Natural killer cell treated with Interleukin-12 subunit alpha and Interleukin-12 subunit beta and Interleukin-15 and Interleukin-18, amount 100 ng/mL, for 72 hours (primary cell): ENCODE measurements at places on chromosomes 6 and 20.

GRCh38 chr6:154473324-154473723, 37.2 kb downstream of the CNKSR3 start:
- peaks cover 7% of the 10 kb centered on the region for H3K27me3 ChIP-seq
- H3K4me3 ChIP-seq, result no peak overlapping the region
- H3K4me1 ChIP-seq, result no peaks in the 10 kb centered on the region
- no peak for DNase-seq
- H3K36me3 ChIP-seq, result no peaks in the 10 kb centered on the region
- H3K27ac ChIP-seq, result no peak overlapping the region

- peak overlapping the region; percentile 93 for H3K27ac ChIP-seq
- peak overlapping the region; percentile 72 for H3K4me3 ChIP-seq
- no peaks in the 10 kb centered on the region for H3K27me3 ChIP-seq
- no peak for DNase-seq
- peaks cover 35% of the 10 kb centered on the region for H3K4me1 ChIP-seq
- no peaks in the 10 kb centered on the region for H3K36me3 ChIP-seq
Observed at GRCh38 chr6:17602888-17603287, 2.8 kb downstream of the FAM8A1 start.

DNA sequence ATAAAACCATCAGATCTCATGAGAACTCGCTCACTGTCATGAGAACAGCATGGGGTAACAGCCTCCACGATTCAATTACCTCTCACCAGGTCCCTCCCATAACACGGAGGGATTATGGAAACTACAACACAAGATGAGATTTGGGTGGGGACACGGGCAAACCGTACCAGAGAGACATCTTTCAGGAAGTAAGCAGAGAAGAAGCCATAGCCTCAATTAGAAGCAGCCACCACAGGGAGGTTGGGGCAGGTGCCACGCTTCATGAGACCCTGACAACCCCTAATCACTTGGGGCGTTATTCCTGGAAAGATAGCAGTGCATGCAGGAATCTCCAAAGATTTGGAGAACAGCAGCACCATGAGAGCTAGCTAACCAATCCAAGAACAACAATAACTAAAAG, 52.9 kb upstream of the SIRPG start:
- H3K4me3 ChIP-seq, result no peak overlapping the region
- no peaks in the 10 kb centered on the region for H3K36me3 ChIP-seq
- peaks cover 5% of the 10 kb centered on the region for H3K4me1 ChIP-seq
- H3K27ac ChIP-seq, result no peak overlapping the region
- H3K27me3 ChIP-seq, result peaks cover 31% of the 10 kb centered on the region
- DNase-seq, result no peak

GRCh38 chr6:154951345-154952200, 43.5 kb upstream of the TIAM2 start:
- peak overlapping the region; percentile 84 for H3K27ac ChIP-seq
- H3K4me3 ChIP-seq, result peak overlapping the region; percentile 82
- H3K27me3 ChIP-seq, result no peaks in the 10 kb centered on the region
- DNase-seq, result peak; percentile 63

DNA sequence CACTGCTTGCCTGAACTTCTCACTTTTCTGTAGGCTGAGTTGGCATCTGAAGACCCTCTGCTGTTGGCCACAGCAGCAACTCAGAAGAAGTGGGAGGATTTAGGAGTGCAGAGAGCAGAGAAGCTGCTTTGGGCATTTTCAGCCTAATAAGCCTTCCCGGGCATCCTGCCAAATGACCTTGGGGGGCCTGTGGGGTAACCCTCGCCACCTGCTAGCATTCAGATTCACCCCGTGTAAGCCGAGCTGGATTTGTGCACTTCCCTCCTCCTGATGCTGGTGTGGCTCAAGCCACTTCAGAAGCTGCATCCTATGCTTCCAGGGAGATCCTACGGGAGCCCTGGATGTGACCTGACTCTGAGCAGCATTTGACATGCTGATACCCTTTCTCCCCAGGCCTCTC, 114.8 kb downstream of the LRFN2 start:
- peaks cover 11% of the 10 kb centered on the region for H3K4me1 ChIP-seq
- DNase-seq, result no peak
- no peak overlapping the region for H3K4me3 ChIP-seq

DNA sequence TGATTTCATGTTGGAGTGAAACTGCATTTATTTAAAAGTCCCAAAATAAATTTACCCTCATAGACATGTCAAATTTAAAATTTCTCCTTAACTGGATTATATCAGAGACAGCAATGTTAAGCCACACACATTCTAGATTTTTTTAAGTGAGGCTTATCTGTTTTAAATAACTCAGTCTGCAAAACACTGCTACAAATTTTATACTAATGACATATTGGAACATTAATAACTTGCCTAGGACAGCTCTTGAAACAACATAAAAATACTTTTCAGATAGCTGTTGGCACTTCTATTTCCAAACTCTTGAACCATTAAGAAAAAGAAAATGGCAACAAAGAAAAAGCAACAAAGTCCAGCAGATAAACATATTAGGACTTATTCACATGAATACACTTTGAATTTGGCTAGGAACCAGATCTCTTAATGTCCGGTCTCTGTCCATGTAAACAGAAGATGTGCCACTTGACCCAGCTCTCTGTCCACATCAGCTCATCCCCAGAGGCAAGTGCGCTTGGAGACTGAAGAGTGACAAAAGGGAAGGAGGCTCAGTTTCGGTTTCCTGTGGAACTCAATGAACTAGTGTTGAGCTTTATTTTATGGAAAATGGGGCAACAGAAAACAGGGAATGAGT, 219.3 kb upstream of the THBS2 start:
- H3K4me1 ChIP-seq, result no peaks in the 10 kb centered on the region
- peaks cover 31% of the 10 kb centered on the region for H3K36me3 ChIP-seq
- no peak overlapping the region for H3K4me3 ChIP-seq
- no peak overlapping the region for H3K27ac ChIP-seq
- peaks cover 2% of the 10 kb centered on the region for H3K27me3 ChIP-seq
